ENCODE measurements at places on chromosomes 4 and X. TPM values are rescaled to one million over a fixed set of nuclear protein-coding genes. Genes with fewer than 3 reads are reported as not detected.

DNA sequence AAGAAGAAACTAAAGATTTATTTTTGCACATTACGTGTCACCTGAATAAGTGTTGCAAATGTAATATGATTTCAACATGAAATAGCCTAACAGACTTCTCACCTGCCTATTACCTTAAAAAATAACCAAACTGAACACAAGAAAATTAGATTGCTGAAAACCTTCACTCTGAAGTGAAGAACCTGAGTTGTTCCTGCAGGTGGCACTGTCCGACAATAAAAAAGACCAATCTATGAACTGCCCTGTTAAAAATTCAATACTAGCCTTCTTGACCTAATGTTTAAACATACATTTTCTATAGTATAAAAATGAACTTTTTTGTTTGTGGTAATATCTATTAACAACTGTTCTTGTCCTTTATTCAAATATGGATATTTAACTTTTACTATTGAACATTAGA is 69.2 kb upstream of the PNPLA4 start:
- peak; percentile 10 for DNase-seq

- DNase-seq = peak; percentile 55
These were observed 19.0 kb downstream of the HADH start for GRCh38 chr4:108008721-108009120.

- no peak for DNase-seq
These were observed 31.4 kb downstream of the VSIG4 start for GRCh38 chrX:66008328-66008970.

GRCh38 chr4:189124149-189124758 is 816.4 kb upstream of the FRG1 start:
- DNase-seq = peak; percentile 22

- DNase-seq = no peak
These were observed 61.1 kb downstream of the ZNF518B start for GRCh38 chr4:10395971-10396580.

DNA sequence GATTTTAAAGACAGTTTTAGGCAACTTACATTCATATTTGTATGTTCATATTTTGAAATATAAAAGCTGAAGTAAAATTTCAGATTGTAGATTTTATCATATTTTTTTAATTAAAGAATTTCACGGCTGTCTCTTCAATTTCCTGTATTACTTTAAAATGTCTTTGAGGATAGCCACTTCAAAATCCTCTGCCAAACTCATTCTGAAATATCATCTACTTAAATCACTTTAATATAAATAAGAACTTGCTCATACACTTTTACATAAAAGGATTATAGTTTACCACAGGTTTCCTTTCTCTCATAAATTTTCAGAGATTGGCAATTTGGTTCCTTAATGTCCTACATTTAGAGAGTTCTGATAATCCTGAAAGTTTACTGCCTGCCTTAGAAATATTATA is 478.2 kb downstream of the ADGRL3 start:
- DNase-seq = no peak

DNA sequence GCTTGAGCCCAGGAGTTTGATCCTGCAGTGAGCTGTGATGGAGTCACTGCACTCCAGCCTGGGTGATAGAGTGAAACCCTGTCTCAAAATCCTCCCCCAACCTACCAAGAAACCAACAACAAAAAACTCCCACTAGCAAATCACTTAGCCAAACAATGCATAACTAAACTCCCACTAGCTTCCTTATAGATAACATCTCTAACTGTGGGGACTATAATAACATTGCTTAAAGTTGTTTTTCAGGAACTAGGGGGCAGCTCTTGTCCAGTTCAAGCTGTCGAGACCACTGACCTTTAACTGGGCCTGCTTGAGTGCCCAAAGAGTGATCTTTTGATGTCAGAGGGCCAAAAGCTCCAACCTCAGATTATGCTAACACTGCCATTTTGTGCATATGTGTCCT is 81.7 kb downstream of the FREM3 start:
- DNase-seq = no peak

- no peak for DNase-seq
These were observed 490.4 kb downstream of the CENPC start for GRCh38 chr4:67054896-67055295.

DNA sequence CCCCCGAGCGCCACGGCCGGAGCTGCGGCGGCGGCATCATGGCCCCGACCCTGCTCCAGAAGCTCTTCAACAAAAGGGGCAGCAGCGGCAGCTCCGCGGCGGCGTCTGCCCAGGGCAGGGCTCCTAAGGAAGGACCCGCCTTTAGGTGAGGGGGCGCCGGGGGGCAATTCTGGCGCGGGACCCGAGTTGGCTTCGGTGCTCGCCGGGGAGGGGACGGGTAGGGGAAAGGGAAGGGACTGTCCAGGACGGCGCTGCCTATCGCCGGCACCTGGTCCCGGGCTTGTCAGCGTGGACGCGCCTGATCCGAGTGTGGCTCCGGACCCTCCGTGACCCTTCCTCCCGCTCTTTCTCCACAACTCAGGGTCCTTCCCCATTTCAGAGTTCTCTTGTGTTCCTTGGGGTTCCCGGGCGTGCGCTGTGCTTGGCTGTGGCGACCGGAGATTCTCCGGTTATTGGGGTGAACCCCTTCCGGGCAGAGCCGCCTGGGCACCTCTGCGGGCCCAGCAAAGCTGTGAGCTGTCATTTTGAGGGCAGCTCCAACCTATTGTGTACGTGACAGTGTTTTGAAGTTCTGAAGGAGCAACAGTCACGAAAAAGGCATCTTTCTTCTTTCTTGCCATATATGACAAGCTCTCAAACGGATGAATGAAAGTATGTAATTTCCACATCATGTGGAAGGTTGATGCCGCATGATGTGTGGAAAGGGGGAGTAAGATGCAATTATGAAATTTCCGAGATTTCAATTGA is 522 bp downstream of the FNIP2 start:
- DNase-seq = peak; percentile 20

- peak; percentile 84 for DNase-seq
These were observed at the start of gene JADE3 for GRCh38 chrX:46912098-46912602. TSS of gene JADE3 (plus strand) at chrX:46912421. CDS start at chrX:46984895, 72,474 bp downstream.

GRCh38 chr4:5322321-5322720 is 271.0 kb downstream of the STK32B start:
- DNase-seq = peak; percentile 49

DNA sequence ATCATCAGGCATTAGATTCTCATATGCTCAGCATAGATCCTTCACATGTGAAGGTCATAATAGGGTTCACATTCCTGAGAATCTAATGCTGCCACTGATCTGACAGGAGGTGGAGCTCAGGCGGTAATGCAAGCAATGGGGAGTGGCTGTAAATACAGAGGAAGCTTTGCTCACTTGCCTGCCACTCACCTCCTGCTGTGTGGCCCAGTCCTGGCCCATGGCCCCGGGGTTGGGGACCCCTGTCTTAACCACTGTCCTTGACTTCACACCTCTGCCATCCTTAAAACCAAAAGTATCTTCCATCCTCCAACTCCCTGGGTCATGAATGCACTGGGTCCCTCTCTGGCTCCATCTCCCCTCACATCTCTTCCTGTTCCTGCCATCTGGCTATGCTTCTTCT is 129.1 kb downstream of the HMX1 start:
- no peak for DNase-seq

GRCh38 chrX:41045960-41046567 is 39.2 kb upstream of the USP9X start:
- DNase-seq = peak; percentile 35

GRCh38 chrX:16113978-16114565 is 9.3 kb upstream of the GRPR start:
- no peak for DNase-seq

GRCh38 chr4:148573296-148573695 is 131.1 kb upstream of the NR3C2 start:
- DNase-seq = no peak

GRCh38 chr4:128320656-128321055 is 33.0 kb upstream of the PGRMC2 start:
- no peak for DNase-seq

- no peak for DNase-seq
These were observed 73.9 kb downstream of the PSAPL1 start for GRCh38 chr4:7360806-7361205.

DNA sequence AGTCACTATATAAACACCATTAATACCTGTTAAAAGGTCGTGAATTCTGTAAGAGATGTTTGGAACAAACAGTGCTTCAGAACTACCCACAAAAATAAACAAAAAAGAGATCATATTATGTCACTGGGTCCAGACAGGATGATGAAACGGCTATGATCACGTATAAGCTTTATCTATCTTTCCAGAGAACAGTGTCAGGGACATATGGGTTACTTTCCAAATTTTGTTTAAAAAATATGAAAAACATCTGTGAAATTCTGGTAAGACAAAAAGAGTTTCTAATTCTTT is 90.0 kb downstream of the SORBS2 start:
- no peak for DNase-seq

DNA sequence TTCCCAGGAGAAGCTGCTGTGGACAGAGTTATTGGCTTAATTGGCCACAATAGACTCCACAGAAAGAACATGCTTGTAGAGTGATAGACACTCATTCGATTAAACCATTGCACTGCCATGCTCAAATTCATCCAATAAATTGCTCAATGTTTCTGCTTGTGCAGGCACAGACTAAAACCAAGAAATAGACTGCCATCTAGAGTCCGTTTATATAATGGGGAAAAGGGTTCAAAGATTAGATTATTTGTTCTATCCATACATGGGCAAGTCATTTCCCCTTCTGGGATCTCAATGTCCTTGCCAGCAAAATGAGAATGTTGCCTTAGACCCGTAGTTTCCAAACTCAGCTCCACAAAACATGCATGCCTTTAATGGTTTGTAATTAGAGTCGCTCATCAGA is 8.7 kb downstream of the SMIM10 start:
- DNase-seq = peak; percentile 42

DNA sequence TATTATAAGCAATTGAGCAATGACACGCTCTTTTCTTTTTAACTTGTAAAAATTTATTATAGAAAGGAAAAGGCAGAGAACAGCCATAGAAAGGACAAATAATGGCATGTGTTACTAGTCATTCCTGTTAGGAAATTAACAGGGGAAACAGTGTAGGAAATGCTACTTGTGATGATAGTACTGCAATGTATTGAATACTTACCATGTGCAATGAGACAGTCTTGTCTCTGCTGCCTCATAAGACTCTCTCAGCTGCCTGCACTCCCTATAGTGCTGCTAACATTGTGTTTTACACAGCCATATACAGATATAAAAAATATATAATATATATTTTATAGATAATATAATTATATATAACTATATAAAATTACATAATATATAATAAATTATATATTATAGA is 62.3 kb upstream of the SHOX start:
- DNase-seq = no peak

DNA sequence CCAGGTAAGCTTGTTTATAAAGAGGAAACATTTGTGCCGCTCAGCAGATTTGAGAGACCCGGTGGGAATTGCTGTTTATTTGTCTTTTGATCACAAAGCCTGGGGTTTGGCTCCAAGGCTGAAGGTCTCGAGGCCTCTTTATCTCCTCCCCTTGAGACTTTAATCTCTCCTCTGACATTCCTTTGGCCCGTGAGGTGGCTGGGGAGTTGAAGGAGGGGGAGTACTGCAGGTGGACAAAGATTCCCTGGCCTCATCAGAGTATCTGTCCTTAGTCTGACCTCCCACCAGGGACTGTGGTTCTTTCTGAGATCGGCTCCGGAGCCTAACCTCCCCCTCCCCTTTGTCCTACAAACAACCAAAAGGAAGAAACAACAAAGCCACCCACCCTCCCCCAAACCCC is 216.5 kb downstream of the MID1IP1 start:
- DNase-seq = no peak

- DNase-seq = no peak
These were observed 585.3 kb upstream of the ATOH1 start for GRCh38 chr4:93243262-93243661.

DNA sequence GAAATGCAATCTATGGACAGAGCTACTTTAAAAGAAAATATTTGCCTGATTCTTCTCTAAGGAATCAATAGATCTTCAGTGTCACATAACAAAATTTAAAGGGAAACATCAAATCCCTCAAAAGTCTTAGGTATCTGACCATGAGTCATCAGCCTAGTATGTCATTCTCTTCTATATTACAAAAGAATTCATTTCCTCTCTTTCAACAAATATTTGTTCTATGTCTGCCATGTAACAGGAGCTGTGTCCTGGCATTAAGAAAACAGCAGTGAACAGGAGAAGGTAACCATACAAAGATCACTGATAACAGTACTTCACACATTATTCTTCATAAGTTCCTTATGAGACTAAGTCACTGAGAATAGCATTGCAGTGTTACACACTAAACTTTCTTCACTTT is 243.6 kb upstream of the DKK2 start:
- DNase-seq = peak; percentile 63

GRCh38 chr4:142984871-142985585 is 138.9 kb upstream of the INPP4B start:
- DNase-seq = peak; percentile 5

DNA sequence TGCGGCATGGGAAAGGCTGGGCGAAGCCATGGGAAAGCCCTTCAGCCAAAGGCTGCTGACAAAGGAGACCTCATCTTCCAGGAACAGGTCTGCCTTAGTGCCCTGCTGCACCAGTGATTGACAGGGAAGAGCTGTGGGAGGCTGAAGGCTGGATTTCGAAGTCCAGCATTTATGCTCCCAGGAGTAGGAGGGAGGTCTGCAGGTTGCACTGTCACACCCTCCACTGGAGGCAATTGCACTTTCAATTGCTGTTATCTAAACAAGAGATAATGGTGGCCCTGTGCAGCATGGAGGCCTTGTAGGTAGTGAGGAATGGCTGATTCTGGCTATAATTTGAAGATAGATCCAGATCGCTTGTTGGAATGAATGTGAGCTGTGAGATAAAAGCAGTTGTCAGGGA is 43.7 kb downstream of the FAM114A1 start:
- no peak for DNase-seq

- no peak for DNase-seq
These were observed 25.9 kb downstream of the SLC25A43 start for GRCh38 chrX:119424999-119425398.

Gene FGD1
- total RNA-seq = 8.0 TPM

Gene FAM53A
- total RNA-seq = 0.78 TPM

Gene POF1B
- total RNA-seq = not detected

Gene NAA11
- total RNA-seq = 0.36 TPM

Gene XK
- total RNA-seq = under 0.01 TPM

Gene C4orf50
- not detected for total RNA-seq

Gene AADAT
- total RNA-seq = 3.4 TPM

Gene NDST3
- not detected for total RNA-seq

Gene MAML3
- 3.2 TPM for total RNA-seq

Gene CPLX1
- not detected for total RNA-seq

Gene SSX4B
- total RNA-seq = not detected

Gene ODAPH
- total RNA-seq = not detected

Gene GLRB
- total RNA-seq = 11.1 TPM

Gene UCHL1
- 98.2 TPM for total RNA-seq

Gene EMD
- total RNA-seq = 27.6 TPM

Data from RPMI7951 (cell line).